Activated CD4-positive, alpha-beta T cell treated with anti-CD3 and anti-CD28 coated beads, Interleukin-2, amount 10 ng/mL, durations not matched to agents 7 days and 5 days (primary cell): ENCODE measurements at places on chromosomes 1 and 21. TPM values are rescaled to one million over a fixed set of nuclear protein-coding genes. Genes with fewer than 3 reads are reported as not detected.
A peak's percentile ranks its signal among the peaks of the same experiment; 100 is the strongest.

GRCh38 chr1:53122201-53122885 lies 20.1 kb downstream of the SLC1A7 start:
- DNase-seq = no peak

DNA sequence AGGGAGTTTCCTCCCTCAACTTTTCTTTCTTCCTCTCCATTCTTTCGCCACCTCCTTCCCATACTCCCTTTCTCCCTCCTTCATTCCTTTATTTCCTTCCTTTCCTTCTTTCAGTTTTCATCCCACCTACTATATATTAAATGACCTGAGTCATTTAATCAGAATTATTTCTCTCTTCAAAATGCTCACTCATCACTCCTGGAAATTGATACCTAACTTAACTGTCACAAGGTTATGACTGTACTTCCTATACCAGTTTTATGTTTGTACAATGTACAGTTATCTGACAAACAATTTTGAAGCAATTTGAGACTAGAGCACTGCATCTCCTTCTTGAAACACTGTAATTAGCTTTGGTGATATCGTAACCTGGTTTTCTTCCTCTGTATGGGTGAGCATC lies 41.4 kb downstream of the NEXN start:
- DNase-seq = no peak

The BMP8B gene
- total RNA-seq = 0.12 TPM

- DNase-seq = no peak
These were observed 2.0 kb downstream of the SYDE2 start for GRCh38 chr1:85198864-85199263.

GRCh38 chr1:3706651-3707297 lies 45.5 kb upstream of the CCDC27 start:
- DNase-seq = no peak

- DNase-seq = no peak
These were observed 12.4 kb downstream of the LYST start for GRCh38 chr1:235854347-235854746.

GRCh38 chr1:226711976-226712741 lies 26.9 kb downstream of the ITPKB start:
- peak; percentile 78 for DNase-seq

The MROH7 gene
- total RNA-seq = not detected

- no peak for DNase-seq
These were observed 10.6 kb upstream of the LRRC39 start for GRCh38 chr1:100188617-100189016.

DNA sequence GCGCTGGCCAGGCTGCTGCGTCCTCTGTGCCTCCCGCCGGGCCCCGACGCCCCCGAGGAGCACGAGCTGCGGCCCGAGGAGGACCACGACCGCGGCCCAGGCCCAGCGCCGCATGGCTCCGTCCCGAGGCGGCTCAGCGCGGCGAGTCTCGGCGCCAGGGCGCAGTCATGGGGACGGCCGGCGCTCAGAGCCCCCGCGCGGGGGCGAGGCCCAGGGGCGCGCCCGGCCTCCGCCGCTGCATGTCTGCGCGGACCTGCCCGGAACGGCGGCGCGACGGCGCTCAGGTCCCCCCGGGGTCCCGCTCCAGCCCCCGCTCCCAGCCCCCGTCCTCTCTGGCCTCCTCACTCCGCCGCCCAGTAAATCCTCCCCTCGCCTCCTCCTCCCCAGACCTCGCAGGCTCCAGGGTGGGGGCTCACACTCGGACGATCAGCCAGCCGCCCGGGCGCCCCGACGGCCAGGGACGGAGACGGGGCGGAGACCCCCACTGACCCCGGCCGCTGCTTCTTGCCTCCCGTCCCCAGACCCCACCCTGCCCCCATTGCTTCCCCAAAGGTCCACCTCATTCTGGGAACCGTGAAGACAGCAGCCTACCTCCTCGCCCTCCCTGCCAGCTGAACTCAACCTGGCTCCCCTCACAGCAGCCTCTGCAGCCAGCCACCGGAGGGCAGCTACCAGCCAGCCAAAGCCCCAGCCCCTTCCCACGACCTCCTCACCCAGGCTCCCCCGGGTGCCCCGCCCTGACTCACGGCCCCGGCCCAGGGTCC lies at the start of gene C1QTNF12:
TSS of gene C1QTNF12 (minus strand) at position 146 of the 764 bp plus-strand sequence. CDS start at position 114, 32 bp downstream.
- DNase-seq = no peak

GRCh38 chr1:209805875-209806760 lies at the start of gene IRF6:
Gene IRF6, minus strand, starts transcription at chr1:209806142. Its CDS starts 4,729 bp downstream, at chr1:209801413.
- peak; percentile 33 for DNase-seq

The PPIAL4G gene
- 1.1 TPM for total RNA-seq

The SLAMF9 gene
- total RNA-seq = not detected

- no peak for DNase-seq
These were observed 2.1 kb upstream of the S100A2 start for GRCh38 chr1:153567621-153568366.

DNA sequence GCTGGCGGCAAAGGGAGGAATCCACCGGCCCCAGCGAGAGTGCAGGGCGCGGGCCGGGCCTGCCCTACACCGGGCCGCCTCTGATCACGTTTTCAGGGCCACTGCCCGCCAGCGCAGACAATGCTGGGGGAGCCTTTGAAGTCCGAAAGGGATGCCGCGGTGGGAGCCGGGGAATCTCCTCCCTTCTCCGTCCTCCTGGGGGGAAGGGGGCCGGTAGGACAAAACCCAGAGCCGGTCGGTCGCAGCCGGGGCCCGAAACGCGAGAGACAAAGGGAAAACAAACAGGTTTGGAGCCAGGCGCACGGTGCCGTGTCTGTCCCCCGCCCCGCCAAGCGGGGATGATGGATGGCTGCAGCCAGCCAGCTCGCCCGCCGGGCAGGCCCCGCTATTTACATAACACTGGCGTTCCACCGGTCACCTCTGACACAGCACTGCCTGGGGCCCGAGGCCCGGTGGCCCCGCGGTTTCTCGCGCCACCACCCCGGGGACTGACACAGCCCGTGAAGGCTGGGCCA lies 92.0 kb downstream of the CASZ1 start:
- no peak for DNase-seq

The GPA33 gene
- 2.2 TPM for total RNA-seq

DNA sequence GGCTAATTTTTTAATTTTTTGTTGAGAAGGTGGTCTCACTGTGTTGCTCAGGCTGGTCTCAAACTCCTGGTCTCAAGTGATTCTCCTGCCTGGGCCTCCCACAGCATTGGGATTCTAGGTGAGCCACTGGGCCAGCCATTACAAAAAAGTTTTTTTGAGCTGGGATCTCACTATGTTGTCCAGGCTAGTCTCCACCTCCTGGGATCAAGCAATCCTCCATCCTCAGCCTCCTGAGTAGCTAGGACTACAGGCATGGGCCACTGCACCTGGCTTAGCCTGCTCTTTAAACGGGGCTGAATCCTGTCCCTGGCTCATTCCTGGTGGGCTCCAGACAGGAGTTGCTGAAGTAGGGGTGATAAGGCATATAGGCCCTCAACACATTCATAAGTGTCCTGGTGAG lies 2.5 kb downstream of the TAS1R1 start:
- no peak for DNase-seq

GRCh38 chr21:45277101-45278045 lies 10.3 kb downstream of the POFUT2 start:
- no peak for DNase-seq

The SON gene
- 310 TPM for total RNA-seq

GRCh38 chr1:19400192-19400611 lies 85.1 kb downstream of the CAPZB start:
- DNase-seq = no peak

- no peak for DNase-seq
These were observed 127.2 kb upstream of the ZC3H12A start for GRCh38 chr1:37347104-37347649.

DNA sequence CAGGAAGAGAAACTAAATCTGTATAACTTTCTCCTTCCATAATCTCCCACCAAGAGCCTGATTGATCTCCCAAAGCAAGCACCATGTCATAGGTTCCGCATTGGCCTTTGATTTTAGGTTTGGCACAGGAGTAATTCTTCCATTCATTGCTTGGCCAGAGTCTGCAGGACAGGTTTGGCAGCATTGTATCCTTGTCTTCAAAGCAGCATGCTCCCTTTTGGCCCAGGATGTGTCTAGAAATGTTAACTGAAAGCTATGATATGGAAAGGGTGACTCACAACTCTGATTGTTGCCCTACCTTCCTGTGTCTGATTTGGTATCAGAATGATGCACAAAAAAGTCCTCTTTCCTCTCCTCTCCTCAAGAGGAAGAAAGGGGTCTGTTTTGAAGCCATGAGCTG lies 824.3 kb upstream of the PRMT6 start:
- no peak for DNase-seq

The FCER1G gene
- total RNA-seq = 3.0 TPM

DNA sequence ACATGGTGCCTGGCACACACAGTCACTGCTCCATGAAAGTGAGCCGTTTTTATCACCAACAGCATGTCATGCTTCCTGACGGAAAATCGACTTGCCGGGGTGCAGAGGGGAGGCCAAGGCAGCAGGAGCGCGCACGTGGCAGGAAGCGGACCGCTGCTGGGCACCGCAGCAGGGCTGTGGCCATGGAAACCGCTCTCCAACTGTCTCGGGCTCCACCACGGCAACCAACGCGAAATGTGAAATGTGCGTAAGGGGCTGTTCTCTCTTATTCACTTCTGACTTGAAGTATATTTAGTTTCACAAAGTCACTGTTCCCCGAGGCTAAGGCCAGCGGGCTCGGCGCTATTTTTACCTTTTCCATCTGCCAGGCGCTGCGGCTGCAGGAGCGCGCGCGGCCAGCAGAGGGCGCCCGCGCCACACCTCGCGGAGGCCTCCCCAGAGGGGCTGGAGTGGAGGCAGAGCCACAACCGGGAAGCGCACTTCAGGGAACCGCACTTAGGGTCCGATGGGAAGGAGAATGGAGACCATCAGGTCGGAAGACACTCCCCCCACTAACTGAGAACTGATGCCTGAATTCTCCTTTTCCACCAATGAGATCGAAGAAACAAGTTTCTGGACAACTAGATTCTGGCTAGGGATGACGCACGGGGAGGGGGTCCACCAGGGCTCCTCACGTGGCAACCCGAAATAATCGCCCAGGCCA lies 19.7 kb downstream of the RCC2 start:
- peak; percentile 59 for DNase-seq

The AHDC1 gene
- total RNA-seq = 19.3 TPM

GRCh38 chr1:156356875-156357534 lies 12.0 kb upstream of the RHBG start:
- DNase-seq = peak; percentile 76

DNA sequence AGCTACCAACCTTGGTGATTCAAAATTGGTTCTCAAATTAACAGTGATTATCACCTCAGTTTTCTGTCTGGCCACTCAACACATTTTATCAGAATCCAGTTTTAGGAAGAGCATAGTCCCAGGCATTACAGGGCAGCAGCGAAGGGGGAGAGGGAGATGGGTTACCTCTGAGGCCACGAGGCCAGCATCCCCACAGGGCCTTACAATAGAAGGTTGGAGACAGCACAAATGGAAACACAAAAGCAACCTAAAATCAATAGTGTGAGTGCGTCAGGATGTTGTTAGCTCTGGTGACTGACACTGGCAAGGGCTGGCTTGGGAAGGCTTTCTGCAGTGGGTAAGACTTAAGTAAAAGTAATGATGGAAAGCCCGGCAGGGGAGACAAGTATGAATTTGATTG lies 79.5 kb downstream of the JAK1 start:
- DNase-seq = no peak

The ATP1A2 gene
- not detected for total RNA-seq

The ERRFI1 gene
- total RNA-seq = 0.22 TPM

DNA sequence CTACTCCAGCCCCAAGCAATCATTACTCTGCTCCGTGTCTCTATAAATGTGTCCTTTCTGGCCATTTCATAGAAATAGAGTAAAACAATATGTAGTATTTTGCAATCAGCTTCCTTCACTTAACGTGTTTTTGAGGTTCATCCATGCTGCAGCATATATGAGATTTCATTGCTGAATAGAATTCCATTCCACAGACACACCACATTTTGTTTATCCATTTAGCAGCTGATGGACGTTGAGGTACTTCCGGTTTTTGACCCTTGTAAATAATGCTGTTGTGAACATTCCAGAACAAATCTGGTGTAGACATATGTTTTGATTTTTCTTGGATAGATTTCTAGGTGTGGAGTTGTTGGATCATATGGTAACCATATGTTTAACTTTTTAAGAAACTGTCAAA lies 30.7 kb downstream of the ADAM30 start:
- DNase-seq = no peak

The SEMA4A gene
- total RNA-seq = 35.3 TPM

- DNase-seq = no peak
These were observed 14.2 kb downstream of the TRIM45 start for GRCh38 chr1:117107364-117107763.

The CHI3L1 gene
- total RNA-seq = not detected

GRCh38 chr1:162284206-162284955 lies 92.3 kb downstream of the SPATA46 start:
- no peak for DNase-seq

DNA sequence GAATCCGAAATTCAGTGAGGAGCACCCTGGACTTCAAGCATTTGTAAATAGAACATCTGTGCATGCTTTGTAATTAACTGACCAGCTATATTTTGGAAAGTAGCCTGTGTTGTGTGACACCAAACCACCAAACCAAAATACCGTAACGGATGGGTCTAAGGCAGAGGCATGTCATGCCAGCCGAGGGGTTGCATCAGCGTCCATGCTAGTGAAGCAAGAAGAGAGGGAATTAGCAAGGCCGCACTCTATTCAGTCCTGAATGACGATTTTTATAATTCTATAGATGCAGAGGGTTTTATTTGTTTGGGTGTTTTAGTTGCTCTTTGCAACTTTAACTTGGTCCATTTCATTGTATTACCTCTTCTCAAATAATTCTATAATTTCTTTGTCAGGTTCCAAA lies 116.8 kb upstream of the SMYD2 start:
- no peak for DNase-seq

The DUSP23 gene
- total RNA-seq = 22.9 TPM

DNA sequence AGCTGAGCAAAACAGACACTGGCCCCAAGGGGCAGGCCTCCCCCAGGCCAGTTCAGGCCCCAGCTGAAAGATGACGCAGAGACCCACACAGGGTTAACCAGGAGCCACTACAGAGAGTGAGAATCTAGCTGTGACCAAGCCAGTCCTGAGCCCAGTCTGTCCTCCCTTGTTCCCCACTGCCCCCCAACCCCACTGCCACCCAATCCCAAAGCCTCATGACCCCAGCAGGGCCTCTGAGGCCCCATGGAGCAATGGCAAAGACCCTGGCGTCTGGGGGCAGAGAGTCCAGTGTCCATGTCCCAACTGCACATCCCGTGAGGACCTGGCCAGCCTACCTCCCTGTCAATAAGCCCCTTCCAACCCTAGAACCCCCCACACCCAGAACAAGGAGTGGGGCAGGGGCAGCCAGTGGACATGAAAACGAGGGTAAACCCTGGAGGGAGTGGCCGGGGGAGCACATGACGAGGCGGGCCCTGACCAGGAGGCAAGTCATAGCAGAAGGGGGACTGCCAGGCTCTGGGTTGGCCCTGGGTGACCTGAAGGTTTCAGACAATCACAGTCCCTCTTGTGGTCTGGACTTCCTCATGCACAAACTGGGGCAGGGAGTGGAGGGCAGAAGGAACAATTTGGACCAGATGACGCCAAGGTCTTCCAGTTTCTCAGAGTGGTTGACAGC lies 100.5 kb downstream of the GLIS1 start:
- DNase-seq = no peak

- DNase-seq = no peak
These were observed 19.4 kb downstream of the FYB2 start for GRCh38 chr1:56799605-56800400.

The LTN1 gene
- total RNA-seq = 25.7 TPM

- no peak for DNase-seq
These were observed 6.6 kb upstream of the ZNF669 start for GRCh38 chr1:247110627-247111258.

GRCh38 chr1:87329526-87330056 lies 911 bp downstream of the LMO4 start:
- no peak for DNase-seq
